MM.1S (cell line): ENCODE measurements at places on chromosomes 16 and 17.

GRCh38 chr17:63933598-63933997 lies 1.5 kb upstream of the CD79B start:
- DNase-seq, result no peak

DNA sequence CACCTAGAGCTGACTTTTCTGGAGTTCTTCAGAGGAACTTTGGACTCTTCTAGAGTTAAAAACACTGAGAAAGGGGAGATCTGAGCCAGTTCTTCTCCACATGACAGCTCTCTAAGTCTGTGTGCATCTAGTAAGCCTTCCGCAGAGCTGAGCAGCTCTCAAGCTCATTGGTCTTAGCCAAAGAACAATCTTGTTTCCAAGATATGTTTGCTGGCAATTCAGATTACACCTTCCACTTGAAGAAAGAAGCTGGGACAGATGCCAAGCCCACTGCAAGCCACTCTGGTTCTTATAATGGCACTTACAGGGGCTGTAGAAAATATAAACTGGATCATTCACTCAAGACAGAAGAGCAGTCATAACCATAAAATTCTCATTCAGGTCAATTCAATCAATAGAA lies 134.1 kb upstream of the TOX3 start:
- no peak for DNase-seq

DNA sequence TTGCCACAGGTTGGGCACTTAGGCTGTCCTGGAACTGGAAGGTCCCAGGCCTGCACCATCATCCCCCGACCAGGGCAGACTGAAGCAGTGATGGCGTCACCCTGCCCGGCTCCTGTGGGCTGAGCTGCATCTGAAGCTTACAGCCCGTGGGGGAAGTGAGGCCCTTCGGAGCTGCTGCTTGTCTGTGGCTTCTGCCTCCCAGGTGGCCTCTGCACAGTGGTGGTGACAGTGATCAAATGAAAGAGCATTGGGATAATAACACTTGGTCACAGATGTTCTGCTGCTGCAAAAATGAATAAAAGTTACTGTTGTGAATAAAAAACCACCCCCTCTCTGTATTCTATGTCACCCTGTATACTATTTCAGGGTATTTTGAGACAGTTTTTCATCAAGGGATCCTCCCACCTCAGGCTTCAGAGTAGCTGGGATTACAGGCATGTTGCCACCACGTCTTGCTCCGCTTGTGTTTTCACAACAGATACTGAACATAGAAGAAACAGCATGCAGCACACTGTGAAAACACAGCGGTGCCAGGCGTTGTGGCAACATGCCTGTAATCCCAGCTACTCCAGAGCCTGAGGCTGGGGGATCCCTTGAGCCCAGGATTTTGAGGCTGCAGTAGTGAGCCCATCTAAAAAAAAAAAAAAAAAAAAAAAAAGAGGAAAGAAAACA lies 165.0 kb downstream of the LGALS9B start:
- peak; percentile 76 for DNase-seq

GRCh38 chr17:48128400-48128799 lies 20.8 kb downstream of the SNX11 start:
- DNase-seq, result no peak

DNA sequence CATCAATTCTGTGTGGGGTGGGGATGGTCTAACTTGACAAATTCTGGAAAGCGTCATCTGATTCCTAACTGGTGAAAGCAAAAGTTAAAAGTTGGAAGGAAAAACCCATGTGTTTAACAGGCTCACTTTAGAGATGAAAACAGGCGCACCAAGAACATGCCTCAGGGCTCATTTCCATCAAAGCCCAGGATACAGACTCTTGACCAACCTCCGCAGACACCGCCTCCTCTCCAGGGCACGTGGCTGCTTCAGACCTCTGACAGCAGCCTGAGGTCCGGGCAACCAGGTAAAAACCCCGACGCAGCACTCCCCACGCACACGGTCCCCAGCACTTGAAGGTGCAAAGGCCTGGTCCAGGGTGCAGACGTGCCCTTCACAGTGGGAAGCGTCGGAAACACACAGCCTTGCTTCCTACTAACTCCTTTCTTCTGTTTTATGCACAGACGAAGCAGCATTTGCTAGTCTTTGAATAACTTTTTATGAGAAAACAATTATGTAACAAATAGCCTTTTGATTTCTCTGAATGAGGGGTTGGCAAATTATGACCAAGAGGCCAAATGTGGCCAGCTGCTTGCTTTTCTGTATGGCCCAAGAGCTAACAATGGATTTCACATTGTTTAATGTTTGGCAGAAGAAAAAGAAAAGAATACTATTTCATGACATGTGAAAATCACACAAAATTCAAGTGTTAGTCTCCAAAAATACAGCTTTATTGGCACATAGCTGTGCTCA lies 44.2 kb upstream of the TRAP1 start:
- no peak for DNase-seq

- no peak for DNase-seq
Observed at GRCh38 chr17:57440522-57441269, 184.4 kb downstream of the MSI2 start.

GRCh38 chr16:17206712-17207111 lies 264.0 kb downstream of the XYLT1 start:
- DNase-seq, result no peak
